ENCODE measurements at places on chromosomes 2 and 18.

DNA sequence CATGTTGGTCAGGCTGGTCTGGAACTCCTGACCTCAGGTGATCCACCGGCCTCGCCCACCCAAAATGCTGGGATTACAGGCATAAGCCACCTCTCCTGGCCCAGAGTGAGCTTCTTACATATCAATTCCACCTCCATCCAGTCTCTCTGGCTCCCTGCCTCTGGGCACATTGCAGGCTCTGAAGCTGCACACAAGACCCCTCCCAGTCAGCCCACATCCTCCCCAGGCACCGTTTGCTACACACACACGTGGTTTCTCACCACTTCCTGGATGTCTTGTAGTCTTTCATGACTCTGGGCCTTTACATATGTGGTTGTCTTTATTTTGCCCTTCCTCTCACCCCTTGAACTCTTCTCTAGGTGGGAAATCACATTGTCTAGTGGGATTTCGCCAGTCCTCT is 64.0 kb upstream of the CABLES1 start:
- DNase-seq, result peak; percentile 87

DNA sequence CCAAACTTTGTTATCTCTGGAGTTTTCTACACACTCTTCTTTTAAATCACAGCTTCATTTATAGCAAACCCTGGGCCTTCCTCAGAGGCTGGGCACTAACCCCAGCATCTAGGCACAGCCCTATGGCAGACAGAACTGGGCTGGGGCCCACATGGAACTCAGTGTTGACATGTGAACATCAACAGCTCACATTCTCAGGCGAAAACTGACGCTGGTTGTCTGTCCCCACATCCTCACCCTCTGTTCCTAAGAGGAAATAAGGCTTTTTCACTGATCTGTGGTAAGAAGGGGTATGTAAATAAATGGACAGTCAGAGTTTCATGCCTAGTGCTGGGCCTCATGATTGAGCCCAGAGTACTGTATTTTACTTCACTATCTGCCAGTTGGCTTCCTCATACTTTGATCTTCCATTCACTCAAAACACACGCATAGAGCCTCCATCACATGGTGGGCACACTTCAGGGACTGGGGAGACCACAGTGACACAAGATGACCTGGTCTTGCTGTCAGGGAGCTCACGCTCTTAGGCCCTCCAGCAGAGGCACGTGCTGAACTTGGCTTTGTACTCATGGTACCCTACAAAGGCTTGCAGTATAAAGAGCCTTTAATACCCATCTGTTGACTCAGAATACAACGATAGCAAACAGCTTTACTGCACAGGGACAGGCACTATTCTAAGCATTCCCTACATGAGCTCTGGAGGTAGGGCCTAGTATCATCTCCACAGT is 43.0 kb downstream of the EFEMP1 start:
- no peak for DNase-seq

DNA sequence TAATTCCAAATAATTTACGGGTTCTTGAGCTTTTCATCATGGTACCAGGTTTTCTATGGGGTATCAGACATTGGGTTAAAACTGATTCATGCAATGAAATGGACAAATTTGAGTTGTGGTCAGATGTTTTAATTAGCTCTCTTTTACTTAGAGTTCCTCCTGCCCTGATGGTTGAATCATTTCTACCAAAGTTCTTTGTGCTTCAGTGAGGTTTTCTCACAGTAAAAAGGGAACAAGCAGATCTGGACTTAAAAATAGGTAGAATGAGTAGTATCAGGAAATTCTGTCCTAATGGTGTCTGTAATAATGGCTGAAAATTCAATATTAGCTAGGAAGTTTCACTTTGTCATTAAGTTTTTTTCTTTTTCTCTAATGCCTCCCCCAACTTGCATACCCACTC is 159.7 kb upstream of the LRRTM1 start:
- DNase-seq, result no peak

DNA sequence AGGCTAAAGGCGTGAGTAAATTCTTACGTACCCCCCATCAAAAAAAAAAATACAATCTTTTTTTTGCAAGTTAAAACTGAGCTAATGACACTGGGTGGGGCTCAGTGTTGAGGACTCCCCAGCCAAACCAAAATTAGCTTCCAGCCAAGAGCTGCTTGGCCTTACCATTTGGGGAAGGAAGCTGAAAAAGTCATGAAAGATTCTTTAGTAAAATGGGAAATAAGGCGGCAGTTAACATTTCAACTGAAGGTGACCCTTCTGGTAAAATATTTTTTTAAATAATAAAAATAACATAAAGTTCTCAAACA is 16.4 kb downstream of the SMAD7 start:
- no peak for DNase-seq

GRCh38 chr2:85011098-85011497 is 40.1 kb downstream of the KCMF1 start:
- DNase-seq, result no peak

DNA sequence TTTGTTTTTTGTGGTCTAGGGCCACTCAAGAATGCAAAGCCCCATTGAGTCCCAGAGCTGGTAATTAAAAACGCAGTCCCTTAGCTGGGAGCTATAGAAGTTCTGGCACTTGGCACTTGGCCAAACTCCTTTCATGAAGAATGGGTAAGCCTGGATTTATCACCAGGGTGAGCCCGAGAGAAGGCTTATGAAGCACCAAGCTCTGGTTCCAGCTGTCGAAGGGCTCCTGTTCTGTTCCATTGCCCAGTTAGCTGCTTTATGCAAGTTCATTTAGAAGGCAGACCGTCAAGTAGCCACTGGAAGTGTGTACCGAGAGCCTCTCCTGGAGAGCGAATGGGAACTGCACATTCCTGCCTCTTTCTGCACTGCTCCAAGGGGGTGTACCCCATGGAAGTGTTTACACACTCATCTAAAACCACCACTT is 14.2 kb downstream of the ECEL1 start:
- no peak for DNase-seq

- no peak for DNase-seq
Observed at GRCh38 chr18:67433971-67434370, 82.5 kb downstream of the DSEL start.

- no peak for DNase-seq
Observed at GRCh38 chr2:67883316-67884087, 179.3 kb downstream of the C1D start.

GRCh38 chr2:166365803-166366420 is 9.8 kb downstream of the SCN9A start:
- no peak for DNase-seq

GRCh38 chr2:11359865-11360264 is 15.4 kb upstream of the ROCK2 start:
- DNase-seq, result no peak

DNA sequence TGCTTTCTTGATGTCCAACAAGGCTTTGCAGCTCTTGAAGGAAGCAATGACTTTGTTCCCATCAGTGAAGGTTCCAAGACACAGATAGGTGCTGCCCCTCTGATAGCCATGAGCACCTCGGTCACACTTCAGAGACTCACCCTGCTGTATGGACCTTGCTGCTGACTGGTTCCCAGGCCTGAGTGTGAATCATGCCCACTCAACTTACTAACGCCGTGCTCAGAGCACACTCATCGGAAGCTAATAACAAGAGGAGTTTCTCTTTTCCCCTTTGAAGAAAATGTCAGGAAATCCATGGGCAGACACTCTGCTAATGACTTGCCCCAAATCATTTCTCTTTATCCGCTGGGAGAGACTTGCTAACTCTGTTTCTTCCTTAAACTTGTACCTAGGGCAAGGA is 83.8 kb upstream of the ARL4C start:
- no peak for DNase-seq

GRCh38 chr2:2881499-2881898 is 496.1 kb downstream of the EIPR1 start:
- no peak for DNase-seq

DNA sequence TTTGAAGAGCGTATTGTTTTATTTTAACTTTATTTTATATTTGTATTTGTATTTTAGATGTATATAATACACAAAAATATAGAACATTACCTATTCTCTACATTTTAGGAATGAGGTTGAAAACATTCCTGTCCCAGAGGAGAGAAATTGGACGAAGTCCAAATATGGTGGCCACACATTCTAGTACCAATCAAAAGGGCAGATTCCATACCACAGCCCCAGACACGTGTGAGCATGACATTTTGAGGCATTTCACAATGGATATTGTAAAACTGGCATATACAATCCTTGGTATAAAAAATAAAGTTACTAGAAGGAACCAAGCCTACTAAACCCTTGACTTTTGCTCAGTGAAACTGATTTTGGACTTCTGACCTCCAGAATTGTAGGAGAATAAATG is 50.6 kb downstream of the C2orf76 start:
- DNase-seq, result no peak

DNA sequence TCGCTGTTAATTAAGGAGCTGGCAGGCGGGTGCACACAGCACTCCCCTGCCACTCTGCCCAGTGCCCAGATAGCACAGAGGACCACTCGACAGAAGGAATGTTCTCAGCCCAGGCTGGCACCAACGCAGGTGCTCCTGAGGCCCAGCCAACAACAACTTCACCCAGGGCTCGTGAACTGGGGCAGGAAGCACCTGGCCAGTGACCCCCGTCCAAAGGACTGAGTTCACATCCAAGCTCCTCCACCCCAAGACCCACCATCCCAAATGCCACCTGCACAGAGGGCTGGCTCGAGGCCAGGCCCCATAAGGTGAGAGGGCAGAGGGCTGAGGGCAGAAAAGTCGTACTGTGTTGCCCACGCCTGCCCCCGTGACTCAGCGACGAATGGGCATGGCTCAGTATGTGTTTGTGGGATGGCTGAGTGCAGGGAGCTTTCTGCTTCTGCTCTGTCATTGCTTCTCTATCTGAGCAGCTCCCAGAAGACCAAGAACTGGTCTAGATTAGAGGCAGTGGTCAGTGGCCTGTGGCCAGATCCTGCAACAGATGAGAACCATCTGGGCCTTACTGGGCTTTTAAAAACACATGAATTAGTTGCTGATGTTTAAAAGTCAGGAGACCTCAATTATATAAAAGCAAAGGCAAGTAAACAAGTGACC is 68.4 kb downstream of the POLR1A start:
- DNase-seq, result peak; percentile 38

DNA sequence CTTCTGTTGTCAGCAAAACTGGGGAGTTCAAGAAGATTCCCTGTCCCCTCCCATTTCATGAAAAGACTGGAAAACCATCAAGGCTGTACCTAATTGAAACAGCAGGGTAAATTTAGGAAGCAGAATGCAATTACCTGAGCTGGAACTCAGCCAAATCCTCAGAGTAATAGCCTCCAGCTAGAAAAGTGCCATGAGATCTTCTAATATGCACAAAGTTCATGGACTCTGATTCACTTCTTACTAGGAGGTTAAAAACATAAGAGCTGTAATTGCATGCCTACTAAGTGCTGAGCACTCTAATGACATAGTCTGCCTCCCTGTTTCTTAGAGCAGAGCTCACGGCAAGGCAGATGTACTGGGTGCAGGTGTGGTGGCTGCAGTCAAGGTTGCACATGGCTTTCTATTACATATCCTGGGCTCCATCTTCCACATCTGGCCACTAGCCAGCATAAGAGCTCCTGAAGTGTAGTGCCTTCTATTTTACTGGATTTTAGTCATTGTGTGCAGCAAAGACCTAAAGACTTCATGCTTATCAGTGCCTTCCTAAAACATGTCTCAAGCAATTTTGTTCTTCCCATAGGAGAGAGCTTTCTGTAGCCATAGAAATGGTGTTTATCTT is 341.7 kb downstream of the PTPRM start:
- DNase-seq, result no peak

- no peak for DNase-seq
Observed at GRCh38 chr2:61335187-61335586, 135.7 kb downstream of the USP34 start.

DNA sequence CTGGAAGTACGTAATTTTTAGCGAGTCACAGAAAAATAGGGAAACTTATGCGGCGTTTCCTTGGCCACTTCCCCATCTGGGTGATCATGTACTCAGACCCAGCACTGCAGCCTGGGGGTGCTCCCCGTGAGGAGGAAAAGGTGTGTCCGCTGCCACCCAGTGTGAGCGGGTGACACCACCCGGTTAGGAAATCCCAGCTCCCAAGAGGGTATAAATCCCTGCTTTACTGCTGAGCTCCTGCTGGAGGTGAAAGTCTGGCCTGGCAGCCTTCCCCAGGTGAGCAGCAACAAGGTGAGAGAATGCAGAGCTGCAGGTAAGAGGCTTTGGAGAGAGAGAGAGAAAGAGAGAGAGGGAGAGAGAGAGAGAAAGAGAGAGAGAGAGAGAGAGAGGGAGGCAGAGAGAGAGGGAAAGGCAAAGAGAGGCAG is at the start of gene IL1R2:
TSS of gene IL1R2 (plus strand) at position 240 of the 425 bp plus-strand sequence. CDS start 16,616 bp downstream, outside the sequence.
- peak; percentile 19 for DNase-seq

- no peak for DNase-seq
Observed at GRCh38 chr2:226707499-226707898, 92.1 kb downstream of the IRS1 start.

GRCh38 chr2:197873293-197873701 is 68.9 kb downstream of the PLCL1 start:
- DNase-seq, result no peak

DNA sequence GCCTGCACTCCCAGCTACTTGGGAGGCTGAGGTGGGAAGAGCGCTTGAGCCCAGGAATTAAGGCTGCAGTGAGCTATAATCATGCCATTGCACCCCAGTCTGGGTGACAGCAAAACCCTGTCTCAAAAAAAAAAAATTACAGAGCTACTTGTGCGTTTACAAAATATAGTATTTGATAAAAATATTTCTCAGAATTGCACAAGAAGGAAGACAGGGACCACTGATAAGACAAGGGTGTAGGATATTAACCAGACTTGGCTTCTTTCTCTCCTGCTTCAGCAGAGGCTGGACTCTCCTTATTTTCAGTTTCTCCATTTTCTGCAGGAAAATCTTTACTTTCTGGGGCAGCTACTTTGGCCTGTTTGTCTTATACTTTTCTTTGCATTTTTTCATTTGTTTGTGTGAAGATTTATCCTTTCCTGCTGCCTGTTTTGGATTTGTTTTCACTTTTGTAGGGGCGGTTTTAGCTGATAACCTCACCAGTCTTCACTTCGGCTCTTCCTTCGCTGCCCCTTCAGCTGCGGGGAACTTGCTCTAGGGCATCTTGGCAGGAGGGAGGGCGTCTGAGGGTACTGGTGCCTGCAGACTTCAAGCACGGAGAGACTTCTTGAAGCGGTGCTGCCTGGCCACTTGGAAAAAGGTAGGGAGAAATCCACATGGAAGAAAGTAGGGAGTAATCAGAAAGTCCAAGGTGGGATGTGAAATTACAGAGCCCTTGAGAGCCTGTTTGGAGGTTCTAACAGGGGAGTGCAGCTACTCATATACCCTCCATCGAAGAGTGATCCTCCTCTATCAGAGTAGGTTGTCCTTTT is 14.9 kb upstream of the ZDBF2 start:
- DNase-seq, result no peak

Data from CD4-positive, alpha-beta T cell treated with Interleukin-21 for 1 hour (primary cell).